ENCODE measurements at places on chromosomes 2 and 18.

DNA sequence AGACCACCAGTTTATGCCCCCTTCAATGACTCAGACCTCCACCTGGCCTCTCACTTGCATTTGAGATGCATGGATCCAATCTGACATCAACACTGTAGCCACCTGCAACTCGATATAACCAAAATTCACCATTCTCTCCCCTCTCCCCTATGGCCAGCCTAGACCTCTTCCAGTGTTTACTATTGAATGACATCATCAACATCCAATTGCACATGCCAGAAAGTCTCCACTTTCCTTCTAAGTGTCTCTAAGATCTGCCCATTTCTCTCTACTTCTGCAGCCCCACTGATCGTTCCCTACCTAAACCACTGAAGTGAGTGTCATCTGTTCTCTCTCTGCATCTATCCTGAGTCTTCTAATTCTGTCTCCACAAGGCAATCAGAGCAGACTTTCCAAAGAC is 151.3 kb upstream of the APCDD1 start:
- no peak for ATAC-seq

- peak; percentile 68 for ATAC-seq
Measured at GRCh38 chr18:45355944-45356520, 259.2 kb upstream of the SLC14A2 start.

GRCh38 chr18:13386891-13387801 is 168.6 kb downstream of the LDLRAD4 start:
- ATAC-seq, result no peak

- ATAC-seq, result no peak
Measured at GRCh38 chr18:3264362-3264761, 2.4 kb downstream of the MYL12B start.

- ATAC-seq, result peak; percentile 95
Measured at GRCh38 chr2:226115102-226115831, 684.4 kb downstream of the IRS1 start.

GRCh38 chr2:164061129-164061746 is 325.4 kb upstream of the FIGN start:
- ATAC-seq, result no peak

DNA sequence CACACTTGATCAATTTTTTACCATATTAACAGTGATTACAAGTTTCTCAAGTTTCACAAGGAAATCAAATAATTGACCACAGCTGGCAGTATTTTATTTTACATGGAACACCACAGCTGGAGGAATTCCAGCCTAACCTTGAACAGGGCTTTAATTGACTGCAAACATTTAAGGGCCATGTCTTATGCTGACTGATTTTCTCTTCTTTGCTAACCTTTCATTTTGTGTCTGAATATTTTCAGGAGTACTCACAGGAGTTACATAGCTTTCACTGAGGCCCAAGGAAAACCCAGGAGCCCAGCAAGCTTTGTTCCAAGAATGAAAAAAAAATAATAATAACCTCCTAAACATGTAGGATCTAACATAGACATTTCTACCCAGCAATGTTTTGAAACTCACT is 49.6 kb downstream of the FRZB start:
- ATAC-seq, result no peak

DNA sequence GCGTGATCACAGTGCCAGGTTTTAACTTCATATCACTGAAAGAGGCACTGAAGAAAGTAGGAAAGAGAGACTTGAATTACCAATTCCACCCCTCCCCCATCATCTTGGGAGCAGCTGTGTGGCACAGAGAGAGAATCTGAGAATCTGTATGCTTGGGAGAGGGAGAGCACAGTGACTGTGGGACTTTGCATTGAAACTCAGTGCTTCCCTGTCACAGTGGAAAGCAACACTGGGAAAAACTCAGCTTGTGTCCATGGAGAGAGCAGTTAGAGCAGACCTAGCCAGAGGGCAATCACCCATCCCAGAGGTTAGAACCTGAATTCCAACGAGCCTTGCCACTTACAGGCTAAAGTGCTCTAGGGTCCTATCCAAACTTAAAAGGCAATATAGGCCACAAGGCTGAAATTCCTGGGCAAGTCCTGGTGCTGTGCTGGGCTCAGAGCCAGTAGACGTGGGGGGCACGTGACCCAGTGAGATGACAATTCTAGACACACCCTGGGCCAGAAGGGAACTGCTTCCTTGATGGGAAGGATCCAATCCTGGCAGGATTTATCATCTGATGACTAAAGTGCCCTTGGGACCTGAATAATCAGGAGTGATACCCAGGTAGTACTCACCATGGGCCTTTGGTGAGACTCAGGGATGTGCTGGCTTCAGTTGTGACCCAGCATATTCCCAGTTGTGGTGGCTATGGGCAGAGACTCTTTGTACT is 15.5 kb upstream of the ABCB11 start:
- ATAC-seq, result no peak

GRCh38 chr18:12034241-12035100 is 53.2 kb downstream of the IMPA2 start:
- ATAC-seq, result no peak

GRCh38 chr2:229869226-229869625 is 52.6 kb downstream of the TRIP12 start:
- ATAC-seq, result peak; percentile 11

- ATAC-seq, result no peak
Measured at GRCh38 chr2:156687715-156688114, 251.5 kb downstream of the GPD2 start.

DNA sequence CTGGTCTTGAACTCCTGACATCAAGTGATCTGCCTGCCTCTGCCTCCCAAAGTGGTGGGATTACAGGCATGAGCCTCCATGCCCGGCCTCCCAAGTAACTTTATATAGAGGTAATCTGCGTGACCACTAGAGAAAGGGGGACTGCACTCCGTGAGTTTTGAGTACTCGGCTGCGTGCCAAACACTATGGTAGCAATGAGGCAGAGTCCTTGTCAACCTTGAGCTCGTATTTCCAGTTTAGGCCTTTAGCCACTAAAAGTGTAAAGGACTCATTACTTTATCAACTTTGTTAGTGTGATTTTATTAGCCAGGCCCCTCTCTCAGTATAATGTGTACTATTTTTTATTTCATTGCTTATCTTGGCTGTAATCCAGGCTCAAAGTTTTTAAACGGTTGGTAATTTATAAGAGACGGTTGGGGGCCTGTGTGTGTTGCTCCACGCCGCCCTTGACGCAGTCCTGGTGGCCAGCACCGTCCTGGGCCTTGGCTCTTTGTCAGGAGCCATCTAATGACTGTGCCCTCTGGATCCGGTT is 56.2 kb downstream of the ZCCHC2 start:
- ATAC-seq, result no peak

GRCh38 chr2:57105694-57106093 is 921.9 kb downstream of the CCDC85A start:
- ATAC-seq, result no peak

DNA sequence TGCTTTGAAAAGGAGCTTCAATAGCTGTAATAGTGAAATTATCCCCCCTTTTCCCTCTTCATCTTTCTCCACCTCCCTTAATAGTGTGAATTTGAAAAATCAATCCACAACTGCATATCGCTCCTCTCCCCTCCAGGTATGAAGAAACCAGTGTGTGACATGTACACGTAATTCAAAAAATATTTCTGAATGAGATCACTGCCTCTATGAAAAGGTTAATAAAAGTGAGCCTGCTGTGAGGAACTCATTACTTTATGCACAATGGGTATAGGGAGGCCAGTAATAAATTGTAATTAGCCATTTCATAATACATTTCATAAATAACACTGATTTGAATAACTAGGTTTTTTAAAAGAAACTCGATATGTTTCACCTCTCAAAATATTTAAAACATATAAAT is 209.0 kb upstream of the KYNU start:
- no peak for ATAC-seq

DNA sequence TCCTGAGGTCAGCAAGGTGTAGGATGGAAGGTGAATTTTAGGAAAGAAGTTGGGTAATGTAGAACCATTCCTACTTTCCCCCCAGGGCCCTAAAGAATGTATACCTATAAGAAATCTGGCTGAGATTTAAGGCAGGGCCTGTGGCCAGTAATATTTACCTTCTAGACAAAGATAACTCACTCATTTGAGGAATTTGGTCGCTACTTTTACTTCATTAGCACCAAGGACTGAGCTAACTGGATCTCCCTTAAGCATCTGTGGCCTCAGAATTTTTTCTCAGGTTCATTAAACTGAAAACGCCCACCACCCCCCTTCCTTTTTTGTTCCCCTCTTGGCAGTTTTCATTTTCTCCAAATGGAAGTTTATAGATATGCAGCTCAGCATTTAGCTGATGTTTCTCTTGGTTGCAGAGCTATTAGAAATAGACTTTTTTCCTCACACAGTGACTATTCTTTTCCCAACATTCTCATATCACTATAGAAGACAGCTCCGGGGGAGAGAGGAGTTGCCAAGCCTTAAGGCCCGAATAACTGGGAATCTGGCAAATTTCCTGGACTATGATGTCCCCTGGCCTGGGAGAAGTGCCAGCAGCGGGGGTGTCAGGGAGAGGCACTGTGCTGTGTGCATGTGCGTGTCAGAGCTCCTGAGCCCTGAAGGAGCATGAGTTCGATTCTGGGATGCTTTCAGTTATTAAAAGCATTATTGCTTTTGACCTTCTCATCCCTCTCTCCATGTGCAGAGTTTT is 310.9 kb downstream of the PRKCE start:
- ATAC-seq, result no peak
